Activated T-helper 1 cell treated with anti-CD3 and anti-CD28 coated beads, Interleukin-12 subunit alpha, Interleukin-12 subunit beta, Interleukin-2, Interleukin-4 antibody, amounts not matched to agents 30 ng/mL and 10 ng/mL and 1 ng/mL, durations not matched to agents 14 hours and 24 hours and 36 hours (primary cell): ENCODE measurements at places on chromosomes 12 and 14.

- DNase-seq: no peak
Observed at GRCh38 chr14:104580961-104581360, 1.4 kb downstream of the C14orf180 start.

- DNase-seq: peak; percentile 22
Observed at GRCh38 chr12:131592972-131593371, 117.9 kb upstream of the SFSWAP start.

DNA sequence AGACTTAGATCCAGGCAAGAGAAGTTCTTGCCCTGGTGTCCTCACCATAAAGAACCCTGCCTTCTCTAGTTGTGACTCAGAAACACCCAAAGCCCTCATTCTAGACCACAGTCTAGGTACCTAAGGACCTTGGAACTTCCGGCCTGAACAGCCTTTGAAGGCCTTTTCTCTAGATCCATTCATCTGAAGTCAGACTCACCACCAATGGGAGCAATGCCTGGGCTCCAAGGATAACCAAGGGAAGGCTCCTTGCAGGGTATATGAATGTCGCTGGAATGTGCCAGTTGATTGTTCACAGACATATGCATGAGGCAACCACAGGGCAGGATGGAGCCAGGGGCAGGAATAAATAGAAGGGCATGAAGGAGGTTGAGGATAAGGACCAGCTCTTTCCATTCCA, 86.3 kb downstream of the PLCZ1 start:
- no peak for DNase-seq

- DNase-seq: no peak
Observed at GRCh38 chr12:67818459-67818903, 169.9 kb downstream of the DYRK2 start.
